ENCODE measurements at places on chromosomes 6 and 20. TPM values are rescaled to one million over a fixed set of nuclear protein-coding genes. Genes with fewer than 3 reads are reported as not detected.

Gene MPIG6B
- total RNA-seq, result not detected

Gene OPRM1
- not detected for total RNA-seq

Gene ITCH
- 43.5 TPM for total RNA-seq

DNA sequence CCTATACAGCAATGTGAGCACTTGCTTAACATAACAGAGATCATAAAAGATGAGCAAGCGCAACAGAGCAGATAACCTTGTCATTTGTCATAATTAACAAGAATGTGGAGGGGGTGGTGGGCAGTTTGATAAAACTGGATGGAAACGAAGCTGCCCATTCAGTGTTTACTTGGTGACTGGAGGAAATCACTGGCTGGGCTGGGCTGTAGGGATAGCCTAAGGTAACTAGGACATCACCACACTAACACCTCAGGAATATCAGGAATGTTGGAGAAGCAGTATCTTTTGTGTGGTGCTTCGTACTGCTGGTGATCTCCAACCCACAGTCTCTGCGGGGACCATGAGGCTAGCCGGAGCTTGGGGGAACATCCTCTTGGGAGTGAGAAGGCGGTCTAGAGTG, 218.4 kb downstream of the HIVEP2 start:
- no peak for DNase-seq

DNA sequence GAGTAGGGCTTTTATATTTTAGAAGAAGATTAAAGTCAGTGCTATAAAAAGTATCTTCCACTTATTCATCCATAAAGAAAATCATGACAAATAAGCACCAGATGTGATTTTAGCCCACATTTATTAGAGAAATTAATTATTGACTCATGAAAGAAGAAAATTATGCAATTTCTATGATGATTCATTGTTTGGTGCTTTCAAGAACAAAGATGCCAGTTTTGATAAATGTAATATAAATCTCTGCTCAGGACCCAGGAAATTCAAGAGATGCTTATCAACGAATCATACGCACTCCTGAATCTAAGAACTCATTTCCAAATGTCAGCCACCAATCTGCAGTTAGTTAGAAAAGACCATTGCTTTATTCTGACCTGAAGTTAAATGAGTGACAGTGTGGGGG, 211.4 kb downstream of the ARHGAP18 start:
- DNase-seq, result no peak

DNA sequence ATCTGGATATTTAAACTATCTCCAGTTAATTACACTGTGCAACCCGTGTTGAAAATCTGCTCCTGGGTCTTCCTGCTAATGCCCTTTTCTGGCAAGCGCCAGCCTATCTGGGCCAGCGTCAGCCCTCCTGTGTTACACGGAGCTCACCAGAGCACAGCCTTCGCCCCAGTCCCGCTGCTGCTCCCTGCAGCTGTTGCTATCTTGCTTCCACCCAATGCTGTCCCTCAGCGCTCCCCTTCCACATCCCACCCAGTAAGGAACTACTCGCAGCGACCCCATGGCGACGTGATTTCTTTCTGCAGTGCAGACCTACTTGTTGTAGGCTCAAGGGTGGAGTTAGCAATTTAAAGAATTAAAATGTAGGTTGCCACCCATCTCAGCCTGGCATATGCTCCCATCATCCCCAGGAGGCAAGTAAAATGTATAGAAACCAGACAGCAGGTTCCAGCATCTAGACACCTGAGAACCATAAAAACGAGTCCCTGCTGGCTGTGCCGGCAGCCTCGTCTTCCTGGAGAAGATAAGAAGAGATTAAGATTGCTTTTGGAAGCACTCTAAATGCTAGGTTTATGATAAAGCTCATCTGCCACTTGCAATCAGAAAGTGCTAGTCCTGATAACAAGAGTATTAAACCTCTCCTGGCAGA, 254.3 kb upstream of the FOXQ1 start:
- DNase-seq, result no peak

GRCh38 chr6:160042788-160043301, 74.0 kb downstream of the IGF2R start:
- DNase-seq, result no peak

GRCh38 chr6:155273431-155273830, 9.6 kb downstream of the CLDN20 start:
- DNase-seq, result peak; percentile 31

DNA sequence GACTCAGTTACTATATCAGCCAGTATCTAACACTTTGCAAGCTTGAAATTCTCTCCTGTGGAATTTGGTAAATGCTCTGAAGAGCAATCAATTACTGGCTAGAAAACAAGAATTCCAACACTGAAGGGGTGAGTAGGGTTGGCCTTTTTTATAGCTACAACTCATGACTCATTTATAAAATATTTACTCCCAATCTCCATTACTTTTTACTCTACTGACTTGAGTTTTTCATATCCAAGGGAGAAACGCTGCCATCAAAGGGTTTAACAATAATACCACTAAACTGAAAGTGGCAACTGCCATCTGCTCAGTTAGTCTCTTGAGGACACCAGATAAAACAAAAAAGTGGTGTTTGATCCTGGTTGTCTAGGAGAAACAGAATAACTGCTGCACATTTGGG, 203.1 kb downstream of the UBE3D start:
- no peak for DNase-seq

Measured in H7 (cell line).